Activated CD4-positive, alpha-beta T cell treated with anti-CD3 and anti-CD28 coated beads, Interleukin-2, amount 50 U/mL, for 16 hours (primary cell): ENCODE measurements at places on chromosomes 5 and 9.

DNA sequence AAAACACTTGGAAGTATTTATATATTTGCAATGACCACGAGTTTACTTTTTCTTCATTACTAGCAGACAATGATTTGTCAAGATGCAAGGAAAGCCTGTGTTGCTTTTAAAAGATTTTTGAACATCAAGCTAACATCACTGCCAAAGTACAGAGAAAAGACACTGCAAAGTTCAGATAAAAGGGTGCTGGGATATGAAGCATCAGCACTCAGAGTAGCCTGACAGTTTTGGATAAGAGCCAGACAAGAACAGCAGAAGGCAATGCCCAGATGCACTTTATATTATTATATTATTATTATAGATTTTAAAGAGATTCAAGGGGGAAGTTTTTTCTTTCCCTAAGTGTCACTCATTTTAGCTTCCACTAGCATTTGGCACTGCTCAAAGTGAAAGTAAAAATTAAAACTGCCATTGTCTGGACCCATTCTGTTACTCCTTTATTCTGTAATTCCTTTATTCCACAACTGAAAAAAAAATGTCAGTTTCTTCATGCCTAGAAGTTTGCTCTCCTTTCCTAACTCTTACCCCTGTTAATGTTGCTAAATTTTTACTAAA is 240.6 kb downstream of the EFNA5 start:
- no peak for DNase-seq

- DNase-seq: no peak
These were observed 71.3 kb downstream of the KDM4C start for GRCh38 chr9:6829027-6829426.

DNA sequence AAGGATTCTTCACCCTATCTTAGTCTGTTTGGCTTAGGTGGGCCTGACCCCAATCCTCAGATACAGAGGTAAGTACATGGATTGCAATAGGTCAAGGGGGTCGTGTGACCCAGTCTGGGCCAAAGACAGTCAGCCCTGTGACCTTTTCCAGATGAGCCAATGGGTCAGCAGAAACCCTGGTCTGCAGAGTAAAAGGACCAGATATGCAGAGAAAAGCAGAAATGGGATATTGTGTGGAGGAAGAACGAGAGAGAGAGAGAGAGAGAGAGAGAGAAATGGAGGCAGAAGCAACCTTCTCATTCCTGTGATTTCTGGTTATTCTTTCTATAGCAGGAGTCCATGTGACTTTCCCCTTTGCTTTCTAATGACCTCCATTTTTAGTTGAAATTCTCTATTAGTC is 40.4 kb upstream of the CRB2 start:
- DNase-seq: no peak

GRCh38 chr9:133787754-133788025 is 49.5 kb upstream of the SARDH start:
- no peak for DNase-seq

GRCh38 chr9:121357011-121357410 is 13.0 kb downstream of the STOM start:
- DNase-seq: no peak

- no peak for DNase-seq
These were observed 310.7 kb downstream of the RAB3C start for GRCh38 chr5:58893551-58893950.

GRCh38 chr5:78591138-78591612 is 57.4 kb downstream of the LHFPL2 start:
- DNase-seq: no peak

DNA sequence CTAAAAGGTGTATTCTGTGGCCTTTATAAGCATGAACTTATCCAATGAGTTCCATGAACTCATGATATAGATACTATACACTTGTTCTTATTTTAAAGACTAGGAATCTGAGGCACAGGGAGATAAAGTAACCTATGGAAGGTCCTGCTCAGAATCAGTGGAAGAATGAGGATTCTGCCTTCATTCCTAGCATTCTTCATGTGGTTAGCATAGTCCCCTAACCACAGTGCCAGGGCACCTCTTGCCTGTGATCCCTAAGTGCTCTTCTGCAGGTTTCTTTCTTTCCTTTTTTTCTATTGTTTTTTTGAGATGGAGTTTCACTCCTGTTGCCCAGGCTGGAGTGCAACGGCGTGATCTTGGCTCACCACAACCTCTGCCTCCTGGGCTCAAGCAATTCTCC is 174.1 kb downstream of the C9orf152 start:
- no peak for DNase-seq

GRCh38 chr9:126160067-126160853 is 166.4 kb upstream of the MVB12B start:
- DNase-seq: no peak

DNA sequence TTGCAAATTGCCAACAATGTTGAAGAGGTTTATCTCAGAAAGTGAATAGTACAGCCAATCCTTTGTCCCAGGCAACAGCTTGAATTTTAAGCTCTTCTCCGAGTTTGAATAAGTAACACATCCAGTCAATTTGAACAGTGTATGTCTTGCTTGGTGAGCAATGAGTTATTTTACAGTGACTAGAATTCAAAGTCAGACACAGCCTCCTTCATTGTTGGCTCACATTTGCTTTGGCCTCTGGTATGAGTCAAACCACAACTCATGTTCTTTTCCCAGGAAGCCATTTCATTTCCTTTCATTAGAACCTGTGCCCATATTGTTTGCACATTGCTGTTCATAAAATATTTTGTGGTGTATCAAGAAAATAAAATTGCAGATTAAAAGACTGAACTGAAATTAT is 622.0 kb upstream of the DAB2 start:
- DNase-seq: peak; percentile 13

GRCh38 chr5:146130440-146131045 is 25.2 kb upstream of the PLAC8L1 start:
- DNase-seq: peak; percentile 20

GRCh38 chr5:137696481-137696880 is 39.4 kb downstream of the KLHL3 start:
- DNase-seq: peak; percentile 53

- DNase-seq: peak; percentile 95
These were observed 13.4 kb upstream of the GRHPR start for GRCh38 chr9:37408933-37409710.

- no peak for DNase-seq
These were observed 2.1 kb upstream of the TRMO start for GRCh38 chr9:97924386-97924785.

- DNase-seq: no peak
These were observed 85.1 kb upstream of the RAI14 start for GRCh38 chr5:34570721-34571676.

DNA sequence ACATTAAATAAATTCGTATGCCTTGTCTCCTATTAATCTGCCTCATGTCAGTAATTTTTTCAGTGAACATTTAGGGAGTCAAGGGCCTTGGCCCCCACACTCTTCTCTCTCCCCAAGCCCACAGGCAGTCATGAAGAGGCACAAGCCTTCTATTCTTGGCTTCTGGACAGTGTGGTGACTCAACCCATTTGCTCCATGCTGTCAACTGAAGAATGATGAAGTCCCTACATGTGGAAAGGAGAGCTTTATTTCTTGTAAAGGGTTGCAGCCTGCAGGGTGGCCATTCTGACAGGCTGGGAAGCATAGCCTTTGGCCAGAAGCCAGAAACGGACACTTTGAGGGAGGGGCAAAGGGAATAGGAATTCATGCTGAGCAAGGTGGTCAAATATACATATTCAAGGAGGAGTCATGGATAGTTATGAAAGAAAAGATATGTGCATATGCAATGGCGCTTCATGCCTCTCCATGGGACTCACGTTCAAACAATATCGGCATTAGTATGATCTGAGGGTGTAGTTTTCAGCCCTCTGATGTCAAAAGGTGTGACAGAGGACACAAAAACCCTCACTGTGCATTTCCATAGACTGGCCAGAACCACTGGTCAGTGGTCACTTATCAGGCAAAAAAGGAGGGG is 31.3 kb downstream of the ANKRA2 start:
- DNase-seq: no peak

DNA sequence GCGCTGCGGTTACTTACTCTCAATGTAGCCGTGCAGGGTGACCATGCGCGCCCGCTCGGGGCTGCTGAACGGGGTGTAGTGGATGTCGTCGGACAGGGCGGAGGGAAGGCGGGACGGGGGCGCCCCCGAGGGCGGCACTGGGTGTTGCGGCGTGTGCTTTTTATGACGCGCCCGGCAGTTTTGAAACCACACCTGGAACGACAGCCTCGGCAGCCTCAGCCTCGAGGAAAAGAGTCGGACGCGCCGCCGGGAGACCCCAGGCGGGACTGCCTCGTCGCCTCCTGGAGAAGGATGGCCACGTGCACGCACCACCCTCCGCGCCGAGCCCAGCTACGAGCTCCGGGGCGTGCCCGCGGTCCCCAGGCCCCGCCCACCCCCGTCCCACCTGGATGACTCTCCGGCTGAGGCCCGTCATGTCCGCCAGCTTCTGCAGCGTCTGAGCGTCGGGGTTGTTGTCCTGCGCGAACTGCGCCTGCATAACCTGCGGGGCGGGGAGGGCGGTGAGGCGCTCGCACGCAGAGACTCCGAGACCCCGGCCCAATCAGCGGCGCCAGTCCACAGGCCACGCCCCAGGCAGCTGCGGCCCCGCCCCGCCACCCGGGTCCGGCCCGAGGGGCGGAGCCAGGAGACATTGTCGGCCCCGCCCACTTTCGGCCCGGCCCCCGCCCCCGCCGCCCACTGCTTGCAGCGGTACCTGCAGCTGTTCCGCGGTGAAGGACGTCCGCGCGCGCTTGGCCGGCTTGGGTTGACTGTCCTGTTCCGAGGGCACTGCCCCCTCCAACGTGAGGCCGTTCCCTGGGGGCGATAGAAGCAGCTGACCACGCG is 15.0 kb downstream of the LHX6 start:
- DNase-seq: peak; percentile 58

DNA sequence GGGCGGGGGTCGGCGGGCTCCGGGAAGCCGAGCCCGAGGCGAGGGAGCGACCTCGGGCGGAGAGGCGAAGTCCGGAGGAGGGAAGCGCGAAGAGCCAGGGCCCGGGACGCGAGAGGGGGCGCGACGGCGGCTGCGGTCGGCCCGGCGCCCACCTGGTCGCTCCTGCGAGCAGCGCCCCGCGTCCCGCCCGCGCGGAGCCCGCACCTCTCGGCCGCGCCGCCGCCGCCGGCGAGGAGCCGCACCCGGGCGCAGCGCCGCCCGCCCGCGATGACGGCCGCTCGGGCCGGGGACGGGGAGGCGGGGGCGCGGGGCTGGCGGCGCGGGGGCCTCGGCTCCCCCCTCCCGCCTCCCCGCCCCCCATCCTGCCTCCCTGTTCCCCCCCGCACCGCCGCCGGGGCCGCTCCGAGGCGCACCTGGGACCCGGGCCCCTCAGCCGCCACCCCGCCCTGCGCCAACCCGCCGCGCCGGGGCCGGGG is 2.6 kb downstream of the NR5A1 start:
- no peak for DNase-seq

DNA sequence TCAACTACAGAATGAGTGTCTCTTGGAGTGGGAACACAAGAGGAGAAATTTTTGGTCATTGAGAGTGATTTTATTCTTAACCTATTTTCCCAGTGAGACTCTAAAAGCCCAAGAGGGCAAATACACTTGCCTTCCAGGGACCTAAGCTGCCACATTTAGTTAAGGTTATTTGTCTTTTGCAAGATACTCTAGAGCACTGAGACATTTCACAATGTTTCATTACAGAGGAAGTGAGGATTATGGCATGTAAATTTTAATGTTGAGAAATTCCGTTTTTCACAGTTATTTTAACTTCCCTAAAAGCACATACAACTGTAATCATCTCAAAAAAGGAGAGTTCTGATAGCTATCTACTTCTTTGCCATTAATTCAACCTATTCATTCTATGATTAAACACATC is 38.7 kb upstream of the RAB3C start:
- DNase-seq: no peak

- no peak for DNase-seq
These were observed 201.9 kb upstream of the ANKH start for GRCh38 chr5:15073453-15073852.

DNA sequence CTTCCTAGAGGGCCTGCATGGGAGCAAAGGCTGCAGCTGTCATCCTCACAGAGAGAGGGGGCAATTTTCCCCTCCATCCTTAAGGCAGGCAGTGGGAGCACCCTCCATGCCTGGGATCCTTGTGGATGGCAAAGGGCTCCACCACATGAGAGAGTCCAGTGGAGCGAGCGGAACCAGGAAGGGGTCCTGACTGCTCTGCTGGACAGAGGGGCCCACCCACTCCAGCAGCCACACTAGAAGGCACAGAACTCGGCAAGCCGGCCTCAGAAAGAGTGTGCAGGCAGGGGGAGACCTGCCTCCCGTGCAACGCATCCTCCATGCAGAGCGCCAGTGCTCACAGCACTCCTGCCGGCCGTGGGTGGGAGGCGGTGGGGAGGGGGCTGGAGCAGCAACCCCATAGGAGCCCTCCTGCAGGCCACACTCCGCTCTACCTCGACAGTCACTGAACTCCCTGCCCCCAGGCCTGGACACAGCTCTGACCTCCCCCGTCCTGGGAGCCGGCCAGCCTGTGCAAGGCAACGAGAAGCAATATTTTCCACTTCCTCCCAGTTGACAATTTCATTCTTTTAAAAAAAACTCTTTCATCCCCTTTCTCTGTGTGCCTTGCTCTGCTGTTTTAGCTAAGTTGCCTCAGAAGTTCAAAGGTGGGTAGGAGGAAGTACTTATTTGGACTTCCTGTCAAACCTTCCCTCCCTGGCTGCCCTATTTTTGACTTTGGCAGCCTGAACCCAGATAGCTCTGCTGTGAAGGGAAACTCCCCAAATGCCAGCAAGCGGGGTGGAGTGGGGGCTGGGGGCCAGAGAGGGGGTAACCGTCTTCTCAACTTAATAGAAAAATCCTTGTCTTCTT is 5.3 kb upstream of the LCP2 start:
- DNase-seq: peak; percentile 81

DNA sequence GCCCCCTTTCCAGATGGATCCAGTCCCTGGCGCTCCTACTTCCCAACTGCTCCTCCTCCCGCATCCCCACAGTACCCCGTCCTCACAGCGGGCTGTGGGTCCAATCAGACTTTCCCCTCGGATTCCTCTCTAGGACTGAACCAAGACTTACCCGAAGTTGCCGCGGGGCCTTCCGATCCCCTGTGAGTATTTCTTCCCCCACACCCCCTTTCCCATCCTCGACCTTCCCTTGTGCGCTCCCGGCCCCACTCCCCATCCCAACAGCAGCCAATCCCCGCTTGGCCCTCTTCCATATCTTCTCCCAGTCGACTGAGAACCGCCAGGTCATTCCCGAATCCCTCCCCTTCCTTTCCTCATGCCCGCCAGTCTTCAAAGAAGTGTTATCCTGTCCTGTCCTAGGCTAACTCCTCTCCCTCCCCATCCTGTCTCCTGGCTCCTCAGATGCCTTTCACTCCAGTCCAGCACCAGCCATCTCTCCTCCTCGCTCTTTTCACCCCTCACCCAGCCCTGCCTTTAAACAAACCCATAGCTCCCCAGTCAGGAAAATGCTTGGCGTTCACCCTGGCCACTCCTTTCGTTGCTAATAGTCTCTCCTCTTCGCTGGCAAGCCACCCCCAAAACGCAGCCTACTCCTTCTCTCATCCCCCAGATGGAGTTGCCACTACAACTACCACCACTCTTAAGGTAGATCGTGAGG is 646 bp downstream of the SWI5 start:
- DNase-seq: no peak

DNA sequence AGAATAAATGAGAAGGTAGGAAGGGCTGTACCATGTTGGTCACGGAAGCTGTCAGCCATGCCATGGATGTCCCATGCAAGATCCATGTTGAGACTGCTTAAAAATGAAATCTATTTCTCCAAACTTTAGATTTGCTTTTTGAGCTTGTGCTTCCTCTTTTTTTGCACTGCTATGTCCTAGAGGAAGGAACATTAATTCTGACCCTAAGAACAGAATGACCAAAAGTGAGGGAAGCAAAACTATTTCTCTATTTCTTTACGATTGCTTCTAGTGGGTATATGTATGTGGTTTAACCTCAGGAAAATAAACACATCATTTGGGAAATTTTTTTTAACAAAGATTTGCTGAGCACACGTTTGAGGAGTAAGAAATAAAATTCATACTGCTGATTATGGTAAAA is 84.6 kb downstream of the USP20 start:
- no peak for DNase-seq
